ENCODE measurements at places on chromosomes 3 and 15.
A peak's percentile ranks its signal among the peaks of the same experiment; 100 is the strongest.

GRCh38 chr3:125628212-125628611 lies 32.9 kb upstream of the OSBPL11 start:
- no peak for DNase-seq

DNA sequence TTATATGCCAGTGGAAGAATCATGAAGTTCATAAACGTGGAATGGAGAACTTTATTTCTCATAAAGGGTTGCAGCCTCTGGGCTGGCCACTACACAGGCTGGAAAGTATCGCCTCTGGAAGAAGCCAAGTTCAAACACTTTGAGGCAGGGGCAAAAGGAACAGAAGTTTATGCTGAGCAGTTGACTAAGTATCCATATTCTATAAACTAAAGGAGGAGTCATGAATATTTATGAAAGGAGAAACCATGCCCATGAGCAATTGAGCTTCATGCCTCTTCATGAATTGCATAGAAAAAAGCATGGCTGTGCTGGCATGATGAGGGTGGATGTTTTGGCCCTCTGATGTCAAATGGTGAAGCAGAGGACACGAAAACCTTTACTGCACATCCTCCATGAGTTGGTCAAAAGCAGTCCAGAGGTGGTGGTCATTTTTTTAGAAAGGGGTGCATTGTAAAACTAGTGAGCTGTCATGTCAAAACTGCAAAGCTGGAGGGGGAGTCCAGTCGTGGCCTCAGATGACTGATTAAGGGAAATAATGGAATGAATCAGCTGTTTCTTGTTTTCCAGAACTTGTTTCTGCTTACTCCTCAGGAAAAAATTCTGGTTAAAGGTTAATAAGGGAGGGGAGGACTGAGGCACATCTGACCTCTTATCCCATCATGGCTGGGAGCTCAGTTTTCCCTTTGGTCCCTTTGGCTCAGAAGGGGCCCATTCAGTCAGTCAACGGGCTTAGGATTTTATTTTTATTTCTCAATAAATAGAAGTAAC lies 276.7 kb downstream of the CHL1 start:
- DNase-seq = no peak

DNA sequence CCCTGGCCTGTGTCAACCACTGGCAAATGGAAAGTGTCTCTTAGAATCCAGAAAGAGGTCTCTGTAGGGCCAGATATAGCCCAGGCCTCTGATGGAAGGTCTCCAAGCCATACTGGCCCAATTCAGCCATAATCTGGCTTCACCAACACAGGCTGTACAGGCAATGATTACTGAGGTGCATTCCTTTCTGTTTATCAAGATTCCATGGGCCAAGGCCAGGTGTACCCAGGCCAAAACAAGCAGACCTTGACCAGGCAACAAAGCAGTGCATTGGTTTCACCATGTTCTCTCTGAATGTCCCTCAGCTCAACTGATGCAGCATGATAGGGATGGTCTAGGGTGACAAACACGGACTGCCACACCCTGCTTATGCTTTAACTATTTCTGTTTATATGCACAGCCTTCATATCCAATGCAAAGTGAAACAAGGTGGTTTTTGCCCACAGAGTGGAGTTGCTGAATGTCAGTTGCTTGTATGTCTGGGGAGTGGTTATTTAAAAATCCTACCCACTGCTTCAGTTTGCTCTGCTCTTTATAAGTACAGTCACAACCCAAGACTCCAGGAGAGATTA lies 25.2 kb downstream of the CCNL1 start:
- DNase-seq = no peak

DNA sequence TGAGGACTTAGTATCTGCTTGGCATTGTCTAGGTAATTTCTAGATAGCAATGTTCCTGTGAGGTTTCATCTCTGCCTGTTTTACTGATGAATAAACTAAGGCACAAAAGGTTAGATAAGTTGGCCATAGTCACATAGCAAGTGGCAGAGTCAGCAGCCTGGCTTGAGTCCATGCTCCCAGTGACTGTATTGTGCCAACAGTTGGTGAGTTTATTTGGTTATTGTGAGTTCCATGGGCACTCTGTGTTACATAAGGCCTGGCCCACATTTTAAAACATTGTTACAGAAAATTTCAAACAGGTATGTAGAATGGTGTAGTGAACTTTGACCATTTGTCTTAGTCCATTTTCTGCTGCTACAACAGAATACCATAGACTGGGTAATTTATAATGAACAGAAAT lies 15.2 kb downstream of the MCM2 start:
- no peak for DNase-seq

DNA sequence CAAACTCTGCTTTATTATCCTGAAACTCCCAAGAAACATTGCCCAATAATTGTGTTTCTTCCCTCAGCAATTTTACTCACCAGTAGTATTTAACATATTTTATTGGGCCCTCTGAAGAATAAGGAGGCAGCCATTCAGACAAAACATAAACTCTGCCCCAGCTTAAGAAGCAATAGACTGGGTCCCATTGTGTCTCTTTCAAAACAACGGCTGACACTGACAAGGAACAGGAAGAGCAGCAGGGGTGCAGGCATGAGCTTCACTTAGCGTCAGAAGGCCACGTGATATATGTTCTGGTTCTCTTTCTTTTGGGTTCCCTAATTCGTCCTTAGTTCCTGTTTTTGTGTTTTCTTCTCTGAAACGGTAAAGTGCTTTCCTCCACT lies 242.3 kb downstream of the FHIT start:
- DNase-seq = no peak

- no peak for DNase-seq
Measured at GRCh38 chr15:82903511-82903910, 49.0 kb downstream of the HOMER2 start.

- DNase-seq = no peak
Measured at GRCh38 chr15:101035611-101036010, 116.5 kb downstream of the LRRK1 start.

GRCh38 chr3:85567071-85567676 lies 608.4 kb downstream of the CADM2 start:
- no peak for DNase-seq

DNA sequence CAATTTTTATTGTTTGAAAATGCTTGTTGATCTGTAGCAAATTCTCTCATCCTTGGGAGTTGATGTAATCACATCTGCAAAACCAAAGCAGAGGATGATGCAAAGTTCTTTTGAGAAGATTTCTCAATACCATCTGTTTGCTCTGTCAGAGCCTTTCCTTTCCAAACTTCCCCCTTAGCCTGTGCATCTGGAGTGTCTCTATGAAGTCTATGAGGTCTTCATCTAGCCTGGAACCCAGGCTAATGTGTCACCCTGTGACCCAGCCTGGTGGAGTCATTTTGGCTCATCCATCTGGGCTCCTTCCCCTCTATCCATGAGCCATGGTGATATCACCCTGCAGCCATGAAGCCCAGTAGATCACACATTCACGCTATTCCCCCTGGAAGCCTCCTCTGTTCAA lies 123.2 kb upstream of the SLC7A14 start:
- DNase-seq = peak; percentile 95

GRCh38 chr3:176927706-176928581 lies 269.3 kb downstream of the TBL1XR1 start:
- DNase-seq = no peak

- DNase-seq = no peak
Measured at GRCh38 chr3:64441861-64442260, 216.6 kb upstream of the PRICKLE2 start.

- DNase-seq = no peak
Measured at GRCh38 chr3:60765776-60766175, 485.5 kb downstream of the FHIT start.

DNA sequence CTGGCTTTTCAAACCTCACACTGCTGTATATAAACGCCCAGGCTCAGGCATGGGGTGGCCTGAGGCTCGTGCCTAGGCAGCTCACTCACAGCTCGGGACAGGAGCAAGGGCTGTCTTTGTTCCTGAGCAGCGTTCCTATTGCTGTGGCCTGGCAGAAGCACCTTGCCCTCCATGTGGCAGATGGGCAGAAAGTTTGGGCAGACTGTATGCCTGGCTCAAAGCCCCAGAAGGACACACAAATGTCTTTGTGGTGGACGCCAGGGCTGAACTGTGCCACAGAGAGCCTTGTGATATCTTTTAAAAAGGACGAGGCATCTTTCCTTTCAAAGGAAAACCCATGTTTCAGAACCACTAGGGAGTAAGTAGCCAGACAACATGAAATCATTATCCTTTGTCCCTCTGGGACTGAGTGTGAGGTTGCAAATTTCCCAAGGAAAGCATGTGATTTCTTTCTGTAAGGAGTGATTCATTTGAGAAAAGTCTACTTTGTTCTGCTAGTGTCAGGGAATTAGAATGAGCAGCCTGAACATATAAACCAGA lies 29.3 kb upstream of the UBE2E1 start:
- DNase-seq = peak; percentile 77

- no peak for DNase-seq
Measured at GRCh38 chr15:58981808-58982475, 5.5 kb upstream of the RNF111 start.

DNA sequence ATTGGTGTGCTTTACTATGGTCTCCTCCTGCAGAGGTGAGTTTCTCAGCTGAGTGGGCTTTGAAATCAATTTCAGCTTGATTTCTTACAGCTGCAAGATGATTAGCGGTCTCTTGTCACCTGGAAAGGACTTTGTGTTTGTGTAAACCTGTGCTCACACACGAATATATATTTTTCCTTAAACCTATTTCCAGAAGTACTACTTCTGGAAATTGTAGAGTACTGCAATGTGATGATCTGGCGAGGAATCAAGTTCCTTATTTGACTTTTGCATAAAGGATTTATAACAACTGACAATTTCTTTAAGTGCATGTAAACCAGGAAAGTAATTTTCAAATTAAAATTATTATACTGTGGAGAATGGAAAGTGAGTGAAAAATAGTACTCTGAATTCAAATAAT lies 2.1 kb downstream of the MCTP2 start:
- no peak for DNase-seq

DNA sequence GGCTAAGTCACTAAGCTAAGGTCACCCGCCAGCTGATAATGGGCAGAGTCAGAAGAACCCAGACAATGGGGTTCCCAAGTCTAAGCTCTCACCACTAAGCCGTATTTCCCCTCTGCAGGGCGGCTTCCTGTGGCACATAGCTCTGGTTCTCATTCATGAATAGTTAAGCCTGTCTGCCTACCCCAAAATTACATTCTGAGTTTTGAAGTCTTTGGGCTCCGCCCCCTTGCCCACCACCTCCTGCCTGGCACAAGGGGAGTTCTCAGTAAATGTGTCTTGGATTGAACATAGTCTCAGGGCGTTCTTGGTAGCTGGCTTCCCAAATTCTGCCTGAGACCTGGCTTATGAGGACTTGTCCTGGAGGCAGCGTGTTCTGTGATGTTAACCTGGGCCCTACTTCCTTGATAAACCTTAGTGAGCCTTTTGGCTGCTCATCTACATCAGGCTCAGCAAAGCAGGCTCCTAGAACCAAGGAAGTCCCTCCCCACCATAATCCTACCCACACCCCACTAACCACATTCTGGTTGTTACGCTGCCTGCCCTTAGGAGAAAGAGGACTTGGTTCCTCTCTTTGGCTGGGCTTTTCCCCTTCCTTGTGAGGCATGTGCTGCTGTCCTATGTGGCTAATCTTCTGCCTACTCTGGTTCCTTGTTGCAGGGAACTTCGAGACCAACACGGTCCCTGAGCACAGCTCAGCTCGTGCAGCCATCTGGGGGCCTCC lies 54.9 kb downstream of the STARD5 start:
- no peak for DNase-seq

- no peak for DNase-seq
Measured at GRCh38 chr3:54225841-54226528, 103.6 kb downstream of the CACNA2D3 start.

- no peak for DNase-seq
Measured at GRCh38 chr3:133700351-133700750, 38.6 kb upstream of the TOPBP1 start.

- DNase-seq = no peak
Measured at GRCh38 chr15:36599620-36600433, 20.4 kb downstream of the CDIN1 start.

DNA sequence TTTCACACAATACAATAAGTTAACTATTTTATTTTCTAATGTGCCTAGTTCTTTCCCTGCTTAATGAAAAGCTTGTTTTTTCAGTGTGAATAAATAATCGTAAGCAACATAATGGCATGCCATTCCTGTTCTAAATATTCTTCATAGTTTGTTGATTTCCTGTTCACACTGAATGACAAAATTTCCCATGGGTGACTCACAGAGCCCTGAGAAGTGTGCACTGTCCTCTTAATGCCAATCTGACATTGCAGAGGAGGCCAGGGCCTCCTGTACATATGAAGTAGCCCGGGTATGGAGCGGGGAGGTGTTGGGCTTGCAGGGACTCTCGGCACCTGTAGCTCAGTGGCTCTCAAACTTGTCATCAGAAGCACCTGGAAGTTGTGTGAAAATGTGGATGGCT lies 24.3 kb downstream of the CCR3 start:
- DNase-seq = no peak

Data from fibroblast of skin of left quadriceps (primary cell).